ENCODE measurements at places on chromosomes 13 and 19.

- no peak for DNase-seq
These were observed 1446.1 kb downstream of the SLITRK1 start for GRCh38 chr13:82436099-82436585.

GRCh38 chr19:12769689-12770088 lies 5.7 kb downstream of the HOOK2 start:
- DNase-seq: peak; percentile 30

- DNase-seq: no peak
These were observed 469 bp upstream of the RNF6 start for GRCh38 chr13:26222520-26223046.

DNA sequence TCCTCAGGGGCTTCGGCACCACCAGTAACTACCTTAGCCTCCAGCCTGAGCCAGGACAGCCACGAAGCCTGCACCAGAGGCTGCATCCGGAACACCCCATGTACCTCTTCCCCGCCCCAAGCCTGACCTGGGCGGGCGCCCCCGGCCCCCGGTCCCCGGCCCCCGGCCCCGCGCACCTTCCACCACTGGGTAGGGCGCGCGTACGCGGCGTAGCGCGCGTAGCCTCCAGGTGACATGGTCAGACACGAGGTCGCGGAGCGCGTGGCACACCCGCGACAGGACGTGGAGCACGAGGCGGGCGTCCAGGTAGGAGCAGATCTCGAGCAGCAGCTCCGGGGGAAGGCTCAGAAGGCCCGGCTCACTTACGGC lies 450 bp downstream of the FBXW9 start:
- no peak for DNase-seq

DNA sequence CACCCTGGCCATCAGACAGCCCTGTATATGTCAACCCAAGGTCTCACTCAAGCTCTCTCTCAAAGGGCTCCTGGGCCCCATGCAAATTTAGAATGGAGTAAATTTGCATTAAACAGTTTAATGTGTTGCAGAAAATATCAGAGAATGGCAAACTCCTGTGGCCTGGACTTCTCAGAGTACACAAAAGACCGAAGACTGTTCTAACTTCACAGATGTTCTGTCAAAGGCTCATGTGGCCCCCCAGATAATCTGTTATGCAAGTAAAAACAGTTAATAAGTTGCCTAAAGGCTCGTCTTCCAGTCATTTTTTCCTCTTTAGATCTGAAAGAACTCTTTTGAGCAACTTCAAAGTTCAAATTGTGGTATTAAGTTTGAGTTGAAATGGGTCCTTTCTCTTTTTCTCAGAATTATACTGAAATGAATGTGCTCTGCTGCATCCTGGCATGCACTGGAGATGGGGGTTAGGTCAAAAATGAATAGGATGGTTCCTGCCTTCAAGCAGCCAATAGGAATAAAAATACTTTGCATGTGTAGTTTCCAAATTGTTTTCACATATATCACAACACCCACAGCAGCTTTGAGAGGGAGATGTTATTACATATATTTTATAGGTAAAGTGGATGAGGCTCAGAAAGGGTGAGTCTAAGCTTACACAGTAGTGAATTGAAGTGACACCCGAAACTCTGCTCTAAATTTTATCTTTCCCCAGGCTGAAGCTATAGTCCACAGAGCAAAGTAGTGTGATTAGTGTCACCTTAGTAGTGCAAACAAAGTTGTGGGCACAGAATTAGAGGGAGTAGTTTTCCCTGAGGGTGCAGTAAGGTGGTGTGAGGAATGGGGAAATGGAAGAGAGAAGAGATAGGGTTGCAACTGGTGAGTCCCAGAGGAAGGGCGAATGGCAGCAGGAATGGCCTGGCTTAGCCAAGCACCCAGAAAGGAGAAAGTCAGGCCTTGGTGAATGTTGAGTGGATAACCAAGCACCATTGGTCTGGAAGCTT lies 205.0 kb upstream of the RFC3 start:
- DNase-seq: no peak

- peak; percentile 53 for DNase-seq
These were observed 7.9 kb downstream of the PIP5K1C start for GRCh38 chr19:3692141-3693024.

- DNase-seq: no peak
These were observed 32.6 kb downstream of the SLC7A1 start for GRCh38 chr13:29562786-29563438.

DNA sequence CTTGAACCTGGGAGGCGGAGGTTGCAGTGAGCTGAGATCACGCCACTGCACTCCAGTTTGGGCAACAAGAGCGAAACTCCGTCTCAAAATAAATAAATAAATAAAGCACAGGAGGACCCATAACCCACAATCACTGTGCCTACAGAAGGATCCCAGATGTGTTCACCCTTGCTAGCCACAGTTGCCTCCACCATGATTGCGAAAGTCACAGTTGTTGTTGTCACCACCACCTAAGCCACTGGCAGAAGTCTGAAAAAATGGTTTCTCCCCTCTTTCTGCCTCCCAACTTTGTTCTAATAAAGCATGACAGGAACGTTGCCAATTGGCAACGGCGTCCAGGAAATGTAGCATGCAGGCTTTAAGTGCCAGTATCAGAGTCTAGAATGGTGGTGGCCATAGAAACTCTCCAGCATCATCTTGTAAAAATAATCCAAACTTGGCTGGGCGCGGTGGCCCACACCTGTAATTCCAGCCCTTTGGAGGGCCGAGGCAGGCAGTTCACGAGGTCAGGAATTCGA lies 2.2 kb upstream of the EPS15L1 start:
- DNase-seq: no peak

- DNase-seq: no peak
These were observed 1721.8 kb upstream of the SPRY2 start for GRCh38 chr13:82062772-82063171.

GRCh38 chr13:100273552-100273951 lies 184.7 kb downstream of the PCCA start:
- DNase-seq: no peak

DNA sequence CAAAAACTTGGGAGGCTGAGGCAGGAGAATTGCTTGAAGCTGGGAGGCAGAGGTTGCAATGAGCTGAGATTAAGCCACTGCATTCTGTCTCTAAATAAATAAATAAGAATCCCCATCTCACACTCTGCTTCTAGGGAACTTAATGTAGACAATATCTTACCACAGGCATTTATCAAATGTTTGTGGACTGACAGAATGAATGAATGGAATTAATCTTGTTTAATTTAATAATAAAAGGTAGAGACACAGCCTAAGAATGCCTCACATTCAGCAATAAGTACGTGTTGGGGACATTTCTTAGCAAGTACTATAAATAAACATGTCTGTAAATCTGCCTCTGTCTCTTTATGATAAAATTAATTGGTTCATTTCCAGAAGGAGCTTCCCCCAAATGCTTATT lies 36.2 kb upstream of the RBM26 start:
- DNase-seq: no peak

- no peak for DNase-seq
These were observed 9.6 kb downstream of the C2CD4C start for GRCh38 chr19:399370-399769.

DNA sequence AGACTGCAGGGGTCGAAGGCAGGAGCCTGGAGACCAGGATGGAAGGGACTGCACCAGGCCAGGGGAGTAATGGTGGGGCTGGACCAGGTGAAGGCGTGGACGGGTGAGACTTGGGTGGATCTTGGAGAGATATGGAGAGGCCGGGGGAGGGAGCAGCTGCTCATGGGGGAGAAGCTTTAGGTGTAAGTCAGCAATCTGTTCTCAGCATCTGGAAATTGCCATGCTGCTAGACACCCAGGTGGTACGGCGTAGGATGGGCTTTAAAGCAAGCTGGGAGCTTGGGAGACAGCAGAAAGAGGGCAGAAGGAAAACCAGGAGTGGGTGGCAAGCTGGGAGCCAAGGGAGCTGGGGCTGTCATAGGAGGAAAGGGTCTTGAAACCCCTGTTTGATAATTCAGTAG lies 3.0 kb downstream of the CERS4 start:
- DNase-seq: no peak

GRCh38 chr13:55815458-55816033 lies 1325.2 kb upstream of the PRR20A start:
- no peak for DNase-seq
